ENCODE measurements at places on chromosomes 5 and 9.

- DNase-seq = no peak
Observed at GRCh38 chr9:570187-570586, 271.3 kb upstream of the DMRT1 start.

DNA sequence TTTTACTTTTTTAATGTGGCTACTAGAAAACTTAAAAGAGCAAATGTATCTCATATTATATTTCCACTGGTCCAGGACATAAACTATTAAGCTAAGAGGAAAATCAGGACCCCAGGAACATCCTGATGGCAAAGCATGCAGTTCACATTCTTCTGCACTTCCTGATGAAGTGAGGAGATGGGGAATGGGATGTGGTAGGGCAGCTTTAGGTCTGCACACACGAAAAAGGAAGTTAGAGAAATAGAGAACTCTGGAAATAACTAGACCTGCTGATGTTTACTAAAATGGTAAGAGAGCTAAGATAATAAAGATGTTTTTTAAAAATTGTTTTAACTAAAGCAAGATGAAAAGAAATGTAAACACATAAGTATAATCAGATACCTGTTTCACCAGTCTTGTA is 39.7 kb upstream of the NIPBL start:
- no peak for DNase-seq

- DNase-seq = no peak
Observed at GRCh38 chr5:168822248-168822744, 243.1 kb upstream of the PANK3 start.

- DNase-seq = no peak
Observed at GRCh38 chr5:146770980-146771379, 107.6 kb downstream of the PPP2R2B start.

DNA sequence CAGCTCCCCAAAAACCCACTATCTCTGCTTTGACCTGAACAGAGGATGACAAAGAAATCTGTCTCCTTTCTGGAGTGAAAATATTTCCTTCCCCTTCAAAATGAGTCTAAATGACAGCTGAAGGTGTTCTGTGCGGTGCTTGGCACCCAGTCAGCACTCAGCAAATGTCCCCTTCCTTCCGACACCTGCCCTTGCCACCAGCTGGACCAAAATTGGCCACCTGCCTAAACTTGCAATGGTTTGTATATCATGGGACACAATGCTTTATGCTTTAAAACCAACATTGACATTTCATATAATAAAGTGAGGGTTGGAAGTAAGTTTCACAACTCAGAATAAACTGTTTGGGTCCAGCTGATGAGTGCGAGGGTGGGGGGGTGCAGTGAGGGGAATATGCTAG is 7.5 kb upstream of the TTC1 start:
- no peak for DNase-seq

GRCh38 chr5:111116550-111116949 is 24.4 kb downstream of the WDR36 start:
- DNase-seq = no peak

- DNase-seq = no peak
Observed at GRCh38 chr9:135820661-135821060, 86.7 kb downstream of the CAMSAP1 start.

DNA sequence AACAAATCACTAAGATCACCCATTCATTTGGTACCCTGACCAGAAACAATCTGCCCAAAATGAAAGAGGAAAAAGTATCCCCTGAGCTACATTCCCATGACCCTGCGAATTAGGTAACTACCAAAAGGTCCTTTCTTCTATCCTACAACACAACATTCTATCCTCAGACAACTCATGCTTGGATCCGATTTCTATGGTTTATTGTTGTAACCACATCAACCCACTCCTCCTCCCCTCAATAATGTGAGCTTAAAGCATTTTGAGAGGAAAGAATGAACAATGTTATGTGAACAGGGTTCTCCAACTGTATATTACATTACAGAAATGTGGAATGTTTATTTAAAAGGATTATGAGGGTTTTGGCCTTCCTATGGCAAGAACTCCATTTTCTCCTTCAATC is 4.0 kb downstream of the SLC35D2 start:
- DNase-seq = no peak

DNA sequence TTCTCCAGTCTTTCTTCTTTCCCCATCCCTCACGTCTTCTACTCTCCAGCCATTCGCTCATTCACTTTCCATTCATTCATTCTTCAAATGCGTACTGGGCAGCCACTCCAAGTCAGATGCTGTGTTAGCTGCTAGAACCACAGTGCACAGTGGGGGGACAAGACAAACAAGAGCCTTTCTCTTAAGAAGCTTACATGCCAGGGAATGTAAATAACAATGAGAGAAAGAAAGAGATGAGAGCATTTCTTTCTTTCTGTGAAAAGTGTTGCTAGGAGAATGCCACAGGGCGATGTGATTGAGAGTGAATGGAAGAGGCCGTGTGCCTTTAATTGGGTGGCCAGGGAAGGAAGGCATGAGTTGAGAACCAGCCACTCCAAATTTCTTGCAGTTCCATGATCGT is 46.3 kb upstream of the SMIM23 start:
- DNase-seq = no peak

GRCh38 chr9:91771027-91771426 is 179.0 kb downstream of the ROR2 start:
- DNase-seq = peak; percentile 96

- DNase-seq = no peak
Observed at GRCh38 chr9:95938724-95939123, 63.2 kb downstream of the ERCC6L2 start.

DNA sequence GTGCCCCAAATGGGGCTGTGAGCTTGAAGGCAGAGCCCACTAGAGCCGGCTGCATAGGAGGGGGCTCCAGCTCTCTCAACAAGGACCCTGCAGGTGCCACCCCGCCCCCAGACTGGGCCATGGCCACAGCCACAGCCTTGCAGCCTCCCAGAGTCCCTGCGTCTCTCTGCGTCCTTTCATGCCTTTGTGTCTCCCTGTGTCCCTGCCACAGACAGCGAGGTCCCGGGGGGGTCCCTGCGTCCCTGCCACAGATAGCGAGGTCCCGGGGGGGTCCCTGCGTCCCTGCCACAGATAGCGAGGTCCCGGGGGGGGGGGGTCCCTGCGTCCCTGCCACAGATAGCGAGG is 6.3 kb downstream of the NOXA1 start:
- no peak for DNase-seq

DNA sequence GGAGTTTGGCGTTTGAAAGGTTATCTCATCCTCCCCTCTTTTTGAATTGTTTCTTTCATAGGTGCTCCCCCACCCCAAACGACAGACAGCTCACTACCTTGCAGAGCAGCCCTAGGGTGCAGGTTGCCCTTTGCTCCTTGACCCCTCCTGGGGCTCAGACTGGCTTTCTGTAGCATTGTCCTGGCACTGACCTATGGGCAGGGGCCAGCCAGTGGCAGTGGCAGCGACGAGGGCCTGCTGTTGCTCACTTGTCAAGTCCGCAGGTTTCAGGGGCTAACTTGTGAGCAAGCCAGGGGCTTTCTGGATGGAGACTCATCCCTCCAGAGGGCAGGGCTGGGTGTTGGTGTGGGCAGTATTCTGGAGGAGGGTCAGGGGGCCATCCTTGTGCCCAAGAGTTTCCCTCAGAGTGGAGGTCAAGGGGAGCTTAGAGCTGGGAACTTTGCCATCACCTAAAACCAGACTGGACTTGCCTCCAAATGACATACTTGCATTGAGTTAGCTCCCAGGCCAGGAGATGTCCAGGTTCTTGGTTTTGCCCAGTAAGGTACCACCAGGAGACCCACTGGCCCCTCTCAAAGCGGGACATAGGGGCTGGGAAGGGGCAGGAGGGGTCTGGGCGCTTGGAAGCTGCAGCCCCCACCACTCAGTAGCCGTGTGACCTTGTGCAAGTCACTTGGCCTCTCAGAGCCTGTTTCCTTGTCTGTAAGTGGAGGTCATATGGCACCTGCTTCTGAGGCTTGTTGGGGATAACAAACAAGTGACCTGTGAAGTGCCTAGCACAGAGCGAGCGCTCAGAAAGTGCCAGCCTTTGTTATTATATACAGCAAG is 53.5 kb upstream of the CDKN2AIPNL start:
- no peak for DNase-seq

DNA sequence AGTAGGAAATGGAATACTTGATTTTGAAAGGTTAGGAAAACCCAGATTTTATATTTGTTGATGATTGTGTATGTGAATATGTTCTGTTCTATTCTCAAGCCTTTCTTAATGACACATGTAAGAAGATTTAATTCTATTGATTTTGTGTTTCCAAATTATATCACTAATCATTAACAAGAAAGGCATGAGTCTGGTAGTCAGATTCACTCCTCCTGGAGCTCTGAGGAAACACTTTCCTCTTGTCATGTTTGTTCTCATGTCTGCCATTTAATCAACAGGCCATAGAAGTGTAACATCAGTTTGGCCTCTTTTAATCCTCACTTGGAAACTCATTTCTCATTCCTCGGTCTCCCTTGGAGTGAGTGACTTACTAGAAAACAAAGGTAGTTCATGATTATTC is 40.6 kb upstream of the F2R start:
- DNase-seq = no peak

DNA sequence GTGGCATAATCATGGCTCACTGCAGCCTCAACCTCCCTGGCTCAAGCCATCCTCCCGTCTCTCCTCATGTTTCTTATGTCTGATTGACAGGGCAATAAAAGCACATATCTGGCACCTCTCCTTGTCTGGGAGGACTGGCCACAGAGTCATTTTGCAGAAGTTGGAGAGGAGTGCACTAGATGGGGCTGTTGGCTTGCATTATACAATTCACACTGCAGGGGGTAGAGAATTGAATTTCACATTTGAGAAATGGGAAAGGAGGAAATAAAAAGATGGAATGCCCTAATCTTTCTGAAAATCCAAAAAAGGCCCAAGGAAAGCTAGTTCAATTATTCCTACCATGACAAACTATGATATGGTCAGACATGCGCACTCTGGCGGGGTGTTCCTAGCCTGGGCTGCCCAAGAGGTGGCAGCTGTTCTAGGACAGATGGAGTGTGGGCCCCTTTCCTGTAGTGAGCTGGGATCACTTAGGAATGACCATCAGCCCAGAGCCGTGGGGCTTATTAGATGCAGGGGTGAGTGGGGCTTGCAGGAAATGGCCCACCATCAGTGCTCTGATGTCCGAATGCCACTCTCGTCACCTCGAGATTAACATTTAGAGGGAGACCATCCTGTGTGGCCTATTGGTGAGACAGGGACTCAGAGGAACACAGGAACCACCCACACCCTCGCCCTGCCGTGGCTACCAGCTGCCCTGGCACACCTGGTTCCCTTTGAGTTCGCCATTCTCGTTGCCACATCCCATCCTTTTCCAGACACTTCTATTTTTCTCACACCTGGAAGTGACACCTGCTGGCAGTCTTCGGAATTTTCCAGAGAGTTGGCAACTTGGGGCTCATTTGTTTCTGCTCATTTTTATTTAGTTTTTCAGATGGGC is 21.8 kb upstream of the ANKRD18A start:
- peak; percentile 49 for DNase-seq

DNA sequence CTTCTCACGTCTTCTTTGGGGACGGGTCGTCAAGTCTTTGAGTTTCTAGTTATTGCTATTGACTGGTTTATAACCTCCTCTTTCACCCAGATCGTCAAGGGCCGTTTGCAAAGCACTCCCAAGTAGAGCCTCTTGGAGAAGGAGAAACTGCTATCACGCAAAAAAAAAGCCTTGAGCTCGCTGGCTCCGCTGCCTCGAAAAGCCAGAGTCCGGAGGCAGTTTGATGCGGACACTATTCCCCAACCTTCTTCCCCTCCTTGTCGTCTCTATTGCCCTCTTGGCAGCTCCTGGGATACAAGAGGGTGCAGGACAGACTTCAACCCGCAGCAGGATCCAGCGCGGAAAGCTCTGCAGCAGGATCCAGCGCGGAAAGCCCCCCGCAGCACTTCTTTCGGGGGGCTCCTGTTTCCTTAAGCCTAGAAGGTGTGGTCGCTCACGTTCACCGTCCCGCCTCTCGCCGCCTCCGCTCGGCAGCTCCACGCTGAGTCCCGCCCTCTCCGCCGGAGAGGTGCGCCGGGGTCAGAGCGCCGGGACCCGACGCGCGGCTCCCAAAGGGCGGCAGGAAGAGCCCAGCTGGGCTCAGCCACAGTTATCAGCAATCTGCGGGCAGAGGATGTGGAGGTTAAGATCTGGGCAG is at the start of gene PCDHAC1:
Gene PCDHAC1, plus strand, starts transcription at position 494 of the 637 bp plus-strand sequence. CDS start 594 bp downstream, outside the sequence.
- peak; percentile 1 for DNase-seq

GRCh38 chr5:126446498-126447224 is 23.5 kb downstream of the GRAMD2B start:
- DNase-seq = peak; percentile 52

- peak; percentile 84 for DNase-seq
Observed at GRCh38 chr9:2093920-2094597, 78.9 kb downstream of the SMARCA2 start.

- no peak for DNase-seq
Observed at GRCh38 chr9:530681-531080, 310.8 kb upstream of the DMRT1 start.

- no peak for DNase-seq
Observed at GRCh38 chr9:21331676-21332402, 3.4 kb downstream of the KLHL9 start.

DNA sequence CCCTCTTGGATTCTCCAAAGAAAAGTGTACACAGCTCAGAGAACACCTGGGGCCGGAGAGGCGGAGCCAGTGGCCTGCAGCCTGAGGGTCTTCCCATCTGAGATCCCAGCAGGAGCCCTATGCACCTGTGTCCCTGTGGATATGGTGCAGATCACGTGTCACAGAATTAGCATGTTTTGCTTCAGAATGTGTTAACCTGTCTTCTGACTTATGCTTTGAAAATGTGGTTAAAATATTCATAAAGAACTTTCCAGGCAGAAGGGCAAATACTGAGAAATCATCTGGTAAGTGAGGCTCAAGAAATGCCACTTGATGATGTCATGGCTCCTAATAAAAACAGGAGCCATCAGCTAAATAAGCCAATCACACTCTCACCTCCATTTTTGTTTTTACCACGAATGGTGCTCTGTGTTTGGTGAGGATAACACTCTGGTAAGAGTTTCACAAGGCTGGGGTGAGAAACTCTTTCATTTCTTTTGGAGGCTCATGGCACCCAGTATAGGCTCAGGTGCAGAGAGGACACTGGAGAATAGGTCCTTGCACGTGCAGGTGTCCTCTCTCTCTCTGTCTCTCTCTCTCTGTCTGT is 279.8 kb downstream of the FSTL4 start:
- DNase-seq = no peak

GRCh38 chr5:114780290-114780689 is 389.4 kb downstream of the TRIM36 start:
- no peak for DNase-seq

GRCh38 chr9:129235931-129236331 is 57.9 kb upstream of the IER5L start:
- DNase-seq = no peak

GRCh38 chr9:123031963-123032362 is 1.5 kb upstream of the GPR21 start:
- DNase-seq = no peak

DNA sequence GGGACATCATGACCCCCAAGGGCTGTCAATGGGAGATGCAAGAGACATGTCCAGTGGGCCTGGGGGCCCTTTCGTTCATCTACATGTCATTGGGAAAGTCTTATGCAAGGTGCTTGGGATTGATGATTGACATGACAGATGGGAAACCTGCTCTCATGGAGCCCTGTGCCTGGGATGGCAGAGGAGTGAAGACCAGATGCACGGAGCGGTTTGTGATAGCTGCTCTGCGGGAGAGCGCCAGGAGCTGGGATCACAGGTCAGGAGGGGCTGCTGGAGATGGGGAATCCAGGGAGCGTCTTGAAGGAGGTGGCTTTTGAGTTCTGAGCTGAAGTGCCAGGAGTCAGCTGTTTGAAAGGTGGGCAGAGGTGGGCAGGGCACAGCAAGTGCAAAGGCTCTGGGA is 104.3 kb downstream of the FGF18 start:
- DNase-seq = no peak

GRCh38 chr5:32460702-32461101 is 16.2 kb upstream of the ZFR start:
- DNase-seq = no peak
